ENCODE measurements at places on chromosomes 2 and 18. TPM values are rescaled to one million over a fixed set of nuclear protein-coding genes. Genes with fewer than 3 reads are reported as not detected.

TCF23 gene
- total RNA-seq, result not detected

CHCHD5 gene
- 27.4 TPM for total RNA-seq

- no peak for DNase-seq
Measured at GRCh38 chr2:165002638-165003037, 47.3 kb upstream of the SLC38A11 start.

GRCh38 chr2:105778080-105778607, 33.4 kb downstream of the NCK2 start:
- no peak for DNase-seq

DNA sequence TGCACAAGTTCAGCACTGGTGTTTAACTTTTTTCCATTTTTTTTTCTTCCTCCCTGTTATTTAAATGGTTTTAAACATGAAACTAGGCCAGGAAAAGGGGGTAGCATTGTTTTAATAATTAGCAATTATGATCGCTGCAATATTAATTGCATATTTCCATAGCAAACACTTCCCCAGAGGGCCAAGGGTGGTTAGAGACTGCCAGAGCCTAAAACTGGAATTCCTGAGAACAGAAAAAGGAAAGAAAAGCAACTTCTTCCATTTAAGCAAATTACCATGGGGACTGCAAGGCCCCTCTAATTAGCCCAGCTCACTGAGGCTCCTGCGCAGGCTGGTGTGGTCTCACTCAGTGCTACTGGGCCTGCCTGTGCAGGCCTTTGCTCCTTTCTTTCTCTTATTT, 201.5 kb downstream of the SMAD2 start:
- no peak for DNase-seq

- no peak for DNase-seq
Measured at GRCh38 chr2:50831676-50832075, 200.3 kb downstream of the NRXN1 start.

GRCh38 chr18:67862069-67862468, 345.5 kb upstream of the DSEL start:
- DNase-seq, result no peak

- DNase-seq, result no peak
Measured at GRCh38 chr2:201642086-201642578, 1.2 kb downstream of the TMEM237 start.

GRCh38 chr2:1170241-1170640, 219.6 kb downstream of the SNTG2 start:
- DNase-seq, result no peak

All from endothelial cell (in vitro differentiated cells).